Pulmonary artery endothelial cell (primary cell): ENCODE measurements at places on chromosomes 6 and 20. TPM values are rescaled to one million over a fixed set of nuclear protein-coding genes. Genes with fewer than 3 reads are reported as not detected.

Gene ANGPT4
- total RNA-seq = not detected in 2 replicates

Gene HTR1B
- 49.1 and 64.4 TPM in 2 replicates for total RNA-seq

Gene ABHD16B
- not detected in 2 replicates for total RNA-seq

Gene RIMS1
- 0.20 and 0.67 TPM in 2 replicates for total RNA-seq

Gene ADGRF5
- total RNA-seq = 2.0 and 20.1 TPM in 2 replicates

Gene FLRT3
- 0.07 and 0.18 TPM in 2 replicates for total RNA-seq

Gene KIAA1755
- total RNA-seq = 0.07 TPM in 2 replicates

Gene MATN4
- not detected in 2 replicates for total RNA-seq

Gene COX4I2
- total RNA-seq = not detected in 2 replicates

Gene RIPOR2
- 0.18 TPM in 1 of 2 replicates, not detected in the other for total RNA-seq

Gene PRICKLE4
- total RNA-seq = 0.67 and 1.1 TPM in 2 replicates

Gene EPM2A
- total RNA-seq = 5.9 and 9.0 TPM in 2 replicates

Gene SGK2
- 0.07 TPM in 1 of 2 replicates, not detected in the other for total RNA-seq

Gene SRC
- total RNA-seq = 16.6 and 20.2 TPM in 2 replicates

Gene IPCEF1
- total RNA-seq = under 0.01 and 0.11 TPM in 2 replicates

Gene EYS
- under 0.01 TPM in 1 of 2 replicates, not detected in the other for total RNA-seq

Gene SLPI
- 0.18 TPM in 1 of 2 replicates, not detected in the other for total RNA-seq

Gene MUC21
- total RNA-seq = not detected in 2 replicates

Gene COL11A2
- total RNA-seq = 0.07 and 0.11 TPM in 2 replicates

Gene FAM162B
- total RNA-seq = 0.07 and 0.35 TPM in 2 replicates

Gene FGD2
- total RNA-seq = not detected in 2 replicates

Gene ADGRF4
- total RNA-seq = not detected in 2 replicates

Gene STX16
- 45.6 and 54.9 TPM in 2 replicates for total RNA-seq

Gene SIRPD
- total RNA-seq = not detected in 2 replicates

Gene JAG1
- 81.8 and 93.1 TPM in 2 replicates for total RNA-seq

Gene IRF4
- total RNA-seq = 0.07 TPM in 1 of 2 replicates, not detected in the other

Gene GUCA1A
- not detected in 2 replicates for total RNA-seq

Gene ISM1
- total RNA-seq = under 0.01 and 0.04 TPM in 2 replicates

Gene DEFB132
- not detected in 2 replicates for total RNA-seq

Gene ARG1
- total RNA-seq = not detected in 2 replicates

Gene RIPPLY2
- under 0.01 TPM in 1 of 2 replicates, not detected in the other for total RNA-seq

Gene MUCL3
- not detected in 2 replicates for total RNA-seq

Gene STX11
- 9.4 and 12.9 TPM in 2 replicates for total RNA-seq

Gene LKAAEAR1
- not detected in 2 replicates for total RNA-seq

Gene BPIFA1
- not detected in 2 replicates for total RNA-seq

Gene SIM1
- total RNA-seq = 0.07 TPM in 1 of 2 replicates, not detected in the other

Gene WFDC12
- not detected in 2 replicates for total RNA-seq

Gene SAMD3
- not detected in 2 replicates for total RNA-seq

Gene CCR6
- total RNA-seq = not detected in 2 replicates

Gene PLCB4
- 1.3 and 2.1 TPM in 2 replicates for total RNA-seq

Gene LY6G6F
- total RNA-seq = not detected in 2 replicates

Gene ADGB
- not detected in 2 replicates for total RNA-seq

Gene GGTLC1
- total RNA-seq = not detected in 2 replicates

Gene MRAP2
- 4.4 and 13.3 TPM in 2 replicates for total RNA-seq
